ENCODE measurements at places on chromosomes 2 and 18.

DNA sequence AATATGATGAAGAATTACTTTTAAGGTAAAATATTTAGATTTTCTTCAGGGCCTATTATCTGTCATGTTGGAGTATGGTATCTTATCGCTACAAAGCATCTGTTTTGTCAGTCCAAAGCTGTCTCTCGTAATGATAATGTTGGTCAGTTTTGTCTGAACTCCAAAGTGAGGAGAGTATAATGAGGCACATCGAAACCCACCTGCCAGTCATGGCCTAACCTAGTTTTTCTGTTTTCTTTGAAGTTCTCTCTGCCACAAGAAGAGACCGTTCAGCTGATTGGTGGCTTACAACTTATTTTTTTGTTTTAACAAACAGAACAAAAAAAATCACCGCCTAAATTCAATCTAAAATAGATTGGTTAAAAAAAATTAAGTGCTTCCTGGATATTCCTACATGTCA, 1387.9 kb downstream of the RPIA start:
- DNase-seq = no peak

- no peak for DNase-seq
Observed at GRCh38 chr2:120707816-120708215, 27.9 kb upstream of the GLI2 start.

- DNase-seq = no peak
Observed at GRCh38 chr18:71079606-71080005, 790.8 kb downstream of the SOCS6 start.

DNA sequence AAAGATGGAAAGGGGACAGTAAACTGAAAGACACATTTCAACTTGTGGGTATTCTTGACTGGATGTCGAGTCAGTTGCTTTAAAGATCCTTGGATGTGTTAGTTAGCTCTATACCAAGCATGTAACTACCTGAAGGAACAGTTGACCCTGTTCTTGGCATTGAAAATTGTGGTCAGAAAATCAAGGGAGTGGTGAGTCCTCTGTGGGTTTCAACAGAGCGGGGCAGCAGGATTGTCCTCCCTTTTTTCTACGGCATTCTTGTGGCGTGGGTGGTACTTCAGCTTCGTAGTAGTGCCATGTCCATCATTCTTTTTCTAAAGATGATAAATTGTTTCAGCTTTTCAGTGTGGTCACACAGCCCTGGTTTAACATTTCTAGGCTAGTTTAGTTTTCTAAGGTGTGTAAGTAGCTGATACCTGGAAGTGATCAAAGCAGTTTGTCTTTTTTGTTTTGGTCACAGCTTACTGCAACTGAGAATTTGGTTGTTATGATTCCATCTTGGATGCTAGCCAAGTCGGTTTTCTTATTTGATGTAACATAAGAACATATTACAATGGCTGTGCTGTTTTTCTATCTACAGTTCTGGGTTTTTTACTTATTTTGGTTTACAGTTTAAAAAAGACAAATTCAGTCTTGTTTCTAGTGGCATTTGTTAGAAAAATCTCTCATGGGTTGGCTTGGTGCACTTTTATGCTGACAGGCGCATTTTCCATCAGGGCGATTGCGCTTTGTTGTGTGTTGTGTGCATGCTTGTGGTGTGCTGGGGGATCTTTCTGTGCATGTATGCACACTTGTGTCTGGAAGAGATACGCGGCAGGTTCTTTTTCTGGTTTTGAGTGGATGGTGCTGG, 84.7 kb downstream of the ZNF407 start:
- no peak for DNase-seq

DNA sequence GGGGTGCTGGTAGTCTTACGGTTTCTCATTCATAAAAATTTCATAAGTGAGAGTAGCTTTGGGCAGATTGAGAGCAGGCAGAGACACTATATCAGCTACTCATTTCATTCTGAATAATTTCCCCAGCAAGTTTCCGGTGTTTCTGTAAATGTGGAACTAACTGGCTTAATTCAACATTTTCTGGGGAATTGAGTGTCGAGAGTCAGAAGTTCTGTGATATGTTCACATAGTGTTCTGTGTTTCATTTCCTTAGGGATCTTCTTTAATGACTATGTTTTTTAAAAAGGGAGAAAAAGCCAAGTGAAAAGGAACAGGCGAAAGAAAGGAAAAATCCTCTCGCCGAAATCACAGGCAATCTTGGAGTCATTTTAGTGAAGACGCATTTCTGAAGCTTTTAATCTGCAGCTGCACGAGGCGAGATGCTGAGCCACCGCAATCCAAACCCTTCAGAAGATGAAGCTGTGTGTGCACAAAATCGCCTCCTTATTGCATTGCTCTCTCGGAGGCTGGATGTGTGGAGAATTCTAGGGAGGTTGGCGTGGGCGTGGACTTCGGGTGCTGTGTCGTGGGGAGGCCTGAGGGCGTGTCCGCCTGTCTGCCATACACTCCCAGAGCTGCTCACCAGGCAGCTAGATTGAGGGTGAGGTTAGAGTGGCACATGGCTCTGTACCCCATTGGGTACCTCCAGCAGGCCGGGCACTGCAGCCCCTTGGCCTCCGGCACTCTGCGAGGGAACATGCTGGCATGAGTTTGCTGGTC, 38.4 kb upstream of the HDAC4 start:
- no peak for DNase-seq
